Ovary (tissue), 10 donors: ENCODE measurements at places on chromosomes 7 and 10. TPM values are rescaled to one million over a fixed set of nuclear protein-coding genes. Genes with fewer than 3 reads are reported as not detected.

- no peaks in the 10 kb centered on the region for H3K36me3 ChIP-seq
- H3K27me3 ChIP-seq, result no peaks in the 10 kb centered on the region
These were observed 189.6 kb upstream of the INHBA start for GRCh38 chr7:41892356-41893100.

- H3K27ac ChIP-seq, result no peak overlapping the region
- no peak overlapping the region for H3K4me3 ChIP-seq
- no peaks in the 10 kb centered on the region for H3K27me3 ChIP-seq
- H3K4me1 ChIP-seq, result no peaks in the 10 kb centered on the region
- no peaks in the 10 kb centered on the region for H3K36me3 ChIP-seq
These were observed 33.5 kb upstream of the CCDC7 start for GRCh38 chr10:32412499-32412853.

GRCh38 chr7:14805105-14805719, 97.3 kb downstream of the DGKB start:
- H3K4me1 ChIP-seq, result no peaks in the 10 kb centered on the region
- H3K27me3 ChIP-seq, result no peaks in the 10 kb centered on the region
- H3K36me3 ChIP-seq, result no peaks in the 10 kb centered on the region
- no peak overlapping the region for H3K27ac ChIP-seq
- no peak for DNase-seq
- H3K4me3 ChIP-seq, result no peak overlapping the region

GRCh38 chr10:78687626-78688025, 381.1 kb upstream of the ZMIZ1 start:
- no peaks in the 10 kb centered on the region for H3K36me3 ChIP-seq
- no peaks in the 10 kb centered on the region for H3K27me3 ChIP-seq
- H3K27ac ChIP-seq, result no peak overlapping the region
- DNase-seq, result no peak

GRCh38 chr7:30281263-30281662, 3.1 kb upstream of the ZNRF2 start:
- H3K4me3 ChIP-seq, result no peak overlapping the region
- H3K4me1 ChIP-seq, result no peaks in the 10 kb centered on the region
- no peaks in the 10 kb centered on the region for H3K36me3 ChIP-seq
- DNase-seq, result no peak

- H3K4me1 ChIP-seq, result peaks cover 2% of the 10 kb centered on the region
- H3K27ac ChIP-seq, result no peak overlapping the region
- DNase-seq, result peak; percentile 47
- no peaks in the 10 kb centered on the region for H3K36me3 ChIP-seq
- no peak overlapping the region for H3K4me3 ChIP-seq
These were observed 133.5 kb downstream of the MTPAP start for GRCh38 chr10:30215623-30216022.

DNA sequence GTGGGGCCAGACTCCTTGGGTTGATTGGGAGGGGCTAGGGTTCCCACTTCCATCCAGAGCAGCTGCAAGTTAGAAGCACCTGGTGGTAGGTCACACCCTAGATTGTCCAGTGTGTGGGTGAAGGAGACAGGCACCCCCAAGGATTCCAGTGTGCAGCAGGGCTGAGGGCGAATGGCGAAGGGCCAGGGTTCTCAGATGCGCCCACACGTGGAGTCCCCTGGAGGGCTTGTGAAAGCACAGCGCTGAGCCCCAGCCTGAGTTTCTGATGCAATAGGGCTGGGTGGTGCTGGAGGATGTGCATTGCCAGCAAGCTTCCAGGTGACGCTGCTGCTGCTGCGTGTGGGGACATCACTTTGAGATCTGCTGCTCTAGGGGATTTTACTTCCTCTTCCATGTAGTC, 25.4 kb downstream of the TBATA start:
- no peaks in the 10 kb centered on the region for H3K36me3 ChIP-seq
- no peak overlapping the region for H3K4me3 ChIP-seq
- H3K27me3 ChIP-seq, result no peaks in the 10 kb centered on the region
- H3K27ac ChIP-seq, result no peak overlapping the region
- no peaks in the 10 kb centered on the region for H3K4me1 ChIP-seq

DNA sequence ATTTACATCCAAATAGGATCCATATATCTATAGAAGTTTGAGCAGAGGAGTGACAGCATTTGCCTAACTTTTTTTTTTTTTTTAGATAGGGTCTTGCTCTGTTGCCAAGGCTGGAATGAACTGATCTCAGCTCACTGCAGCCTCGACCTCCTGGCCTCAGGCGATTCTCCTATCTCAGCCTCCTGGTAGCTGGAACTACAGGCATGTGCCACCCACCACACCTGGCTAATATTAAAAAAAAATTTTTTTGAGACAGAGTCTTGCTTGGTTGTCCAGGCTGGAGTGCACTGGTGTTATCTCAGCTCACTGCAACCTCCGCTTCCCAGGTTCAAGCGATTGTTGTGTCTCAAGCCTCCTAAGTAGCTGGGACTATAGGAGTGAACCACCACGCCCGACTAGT, 15.1 kb downstream of the PPIA start:
- no peaks in the 10 kb centered on the region for H3K27me3 ChIP-seq
- no peak overlapping the region for H3K4me3 ChIP-seq
- DNase-seq, result no peak
- H3K27ac ChIP-seq, result no peak overlapping the region
- no peaks in the 10 kb centered on the region for H3K4me1 ChIP-seq

Gene IFIT1B
- not detected for total RNA-seq

Gene CHAT
- total RNA-seq, result not detected

Gene FGFBP3
- 1.6 TPM for total RNA-seq

Gene SLC26A3
- 0.77 TPM for total RNA-seq

Gene GIMAP8
- total RNA-seq, result 7.2 TPM
